ENCODE measurements at places on chromosomes 2 and 18. TPM values are rescaled to one million over a fixed set of nuclear protein-coding genes. Genes with fewer than 3 reads are reported as not detected.

DNA sequence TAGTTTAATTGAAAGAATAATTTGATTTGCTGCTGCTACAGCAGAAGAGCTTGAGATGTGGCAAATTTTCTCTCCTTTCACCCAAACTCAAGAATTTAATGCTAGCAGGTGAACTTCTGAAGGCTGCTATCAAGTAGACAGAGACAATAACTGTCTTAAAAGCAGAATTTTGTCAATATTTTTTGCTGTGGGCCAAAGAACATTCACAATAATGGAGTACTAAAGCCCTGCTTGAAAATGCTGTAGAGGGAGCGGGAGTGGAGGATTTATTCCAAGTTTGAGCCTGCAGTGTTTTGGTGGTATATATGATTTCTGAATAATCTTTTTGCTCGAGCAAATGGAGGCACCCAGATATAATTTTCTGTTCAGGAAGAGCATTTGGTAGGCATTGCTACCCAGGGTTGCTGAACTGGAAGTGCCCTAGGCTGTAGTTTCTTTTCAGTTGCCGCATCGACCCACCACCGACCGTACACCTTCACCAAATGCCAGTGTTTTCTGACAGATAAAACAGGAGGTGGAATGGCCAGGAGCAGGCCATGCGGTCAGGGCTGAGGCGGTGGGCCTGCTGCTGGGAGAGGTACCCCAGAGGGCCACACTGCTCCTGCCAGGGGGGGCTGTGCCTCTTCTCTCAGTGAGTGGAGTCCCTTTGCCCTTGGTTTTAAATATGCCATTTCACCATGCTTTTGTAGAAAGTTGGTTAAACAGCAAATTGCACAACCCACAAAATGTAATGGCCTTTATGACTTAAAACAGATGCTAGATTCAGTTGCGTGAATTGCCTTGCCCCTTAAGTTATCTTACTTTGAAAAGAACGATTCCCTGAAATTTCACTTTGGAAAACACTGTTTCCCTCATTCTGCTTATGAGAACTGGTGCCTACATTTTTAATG, 36.4 kb downstream of the TSHZ1 start:
- DNase-seq = no peak

DNA sequence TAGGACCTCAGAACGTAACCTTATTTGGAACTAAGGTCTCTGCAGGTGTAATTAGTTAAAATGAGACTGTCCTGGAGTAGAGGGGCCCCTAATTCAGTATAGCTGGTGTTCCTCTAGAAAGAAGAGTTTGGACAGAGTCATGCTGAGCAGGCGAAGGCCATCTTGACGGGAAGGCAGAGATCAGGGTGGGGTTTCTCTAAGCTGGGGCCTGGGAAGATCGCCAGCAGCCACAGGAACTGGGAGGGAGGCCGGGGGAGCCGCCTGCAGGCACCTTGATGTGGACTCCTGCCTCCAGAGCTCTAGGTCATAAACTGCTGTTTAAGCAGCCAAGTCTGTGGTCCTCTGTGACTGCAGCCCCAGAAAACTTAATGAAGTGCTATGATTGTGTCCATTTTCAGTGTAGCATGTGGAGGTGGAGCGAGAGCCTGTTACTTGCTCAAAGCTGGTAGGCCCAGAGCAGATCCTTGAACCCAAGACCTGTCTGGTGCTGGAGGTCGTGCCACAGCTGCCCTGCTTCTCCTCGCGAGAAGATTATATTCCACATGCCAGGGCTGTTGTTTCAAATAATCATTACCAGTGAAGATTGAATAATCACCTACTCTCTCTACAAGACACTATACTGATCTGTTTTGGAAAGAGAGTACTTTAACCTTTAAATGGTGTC, 105.7 kb downstream of the TPO start:
- no peak for DNase-seq

Gene FOXI3
- polyA plus RNA-seq = not detected

Gene SKA1
- 0.05 TPM for polyA plus RNA-seq

Gene SAG
- not detected for polyA plus RNA-seq

DNA sequence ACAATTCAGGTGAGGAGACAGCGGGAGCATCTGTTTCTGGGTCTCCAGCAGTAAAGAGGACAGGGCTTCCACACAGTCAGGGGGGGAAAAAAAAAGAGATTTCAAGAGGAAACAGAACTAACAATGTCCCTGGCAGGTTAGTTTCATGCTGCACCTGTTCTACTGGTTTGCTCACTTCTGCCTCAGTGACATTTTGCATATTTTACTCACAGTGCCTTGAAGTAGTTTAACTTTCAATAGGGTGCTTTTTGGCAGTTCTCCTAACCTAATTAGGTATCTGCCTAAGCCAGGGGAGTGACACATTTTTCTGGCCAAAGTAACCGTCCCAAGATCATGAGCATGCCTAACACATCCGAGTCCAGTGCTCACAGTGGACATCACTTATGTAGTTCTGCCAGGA, 109.0 kb upstream of the ALK start:
- no peak for DNase-seq

DNA sequence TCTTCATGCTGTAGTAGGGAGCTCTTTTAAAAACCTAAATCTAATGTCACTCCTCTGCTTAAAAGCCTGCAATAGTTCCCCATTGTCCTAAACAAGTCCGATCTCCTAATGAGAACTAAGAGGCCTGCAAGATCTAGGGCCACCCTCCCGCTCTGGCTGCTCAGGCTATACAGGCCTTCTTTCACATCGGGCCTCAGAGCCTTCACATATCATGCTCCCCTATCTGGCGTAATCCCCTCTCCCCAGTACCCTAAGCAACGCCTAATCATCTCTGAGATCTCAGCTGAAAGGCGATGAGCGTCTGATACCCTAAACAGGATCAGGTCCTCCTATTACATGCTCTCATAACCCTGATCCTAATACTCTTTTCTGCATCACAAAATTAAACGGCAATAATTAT, 1.9 kb downstream of the MAP4K3 start:
- DNase-seq = no peak

Gene PIGN
- 3.1 TPM for polyA plus RNA-seq

DNA sequence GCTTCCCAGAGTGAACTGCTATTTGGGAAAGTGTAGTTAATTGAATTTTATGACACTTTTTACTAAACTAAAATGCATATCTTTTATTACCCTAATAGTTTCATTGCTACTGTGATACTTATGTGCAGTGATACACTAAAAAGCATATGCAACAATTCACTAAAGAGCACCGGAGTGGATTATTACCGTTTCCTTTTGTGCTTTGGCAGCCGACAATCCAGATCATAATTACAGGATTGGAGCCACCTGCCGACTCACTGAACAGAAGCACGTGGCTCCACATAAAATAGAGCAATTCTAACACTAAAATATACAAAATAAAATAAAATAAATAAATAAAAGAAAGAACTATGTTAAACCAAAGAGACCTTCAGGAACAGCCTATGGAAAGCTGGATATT, 583.4 kb downstream of the NRXN1 start:
- DNase-seq = no peak

- no peak for DNase-seq
Measured at GRCh38 chr2:9905413-9905812, 46.1 kb upstream of the GRHL1 start.

DNA sequence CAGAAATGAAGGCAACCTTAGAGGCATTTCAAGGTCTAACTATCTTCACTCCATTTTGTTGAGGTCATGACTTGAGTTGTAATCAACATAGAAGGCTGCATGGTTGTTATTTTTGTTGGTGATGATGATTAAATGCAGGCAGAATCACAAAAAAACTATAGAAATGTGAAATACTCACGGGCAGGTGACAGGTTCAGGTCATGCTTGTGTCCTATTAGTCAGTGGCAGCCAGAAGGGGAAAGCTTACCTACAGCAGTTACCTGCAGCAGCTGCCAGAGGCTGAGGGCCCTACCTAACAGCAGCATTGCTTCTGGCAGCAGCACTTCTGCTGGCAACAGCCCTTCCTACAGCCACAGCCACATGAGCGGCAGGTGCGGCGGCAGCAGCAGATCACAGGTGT, 394 bp downstream of the SCYGR3 start:
- no peak for DNase-seq

DNA sequence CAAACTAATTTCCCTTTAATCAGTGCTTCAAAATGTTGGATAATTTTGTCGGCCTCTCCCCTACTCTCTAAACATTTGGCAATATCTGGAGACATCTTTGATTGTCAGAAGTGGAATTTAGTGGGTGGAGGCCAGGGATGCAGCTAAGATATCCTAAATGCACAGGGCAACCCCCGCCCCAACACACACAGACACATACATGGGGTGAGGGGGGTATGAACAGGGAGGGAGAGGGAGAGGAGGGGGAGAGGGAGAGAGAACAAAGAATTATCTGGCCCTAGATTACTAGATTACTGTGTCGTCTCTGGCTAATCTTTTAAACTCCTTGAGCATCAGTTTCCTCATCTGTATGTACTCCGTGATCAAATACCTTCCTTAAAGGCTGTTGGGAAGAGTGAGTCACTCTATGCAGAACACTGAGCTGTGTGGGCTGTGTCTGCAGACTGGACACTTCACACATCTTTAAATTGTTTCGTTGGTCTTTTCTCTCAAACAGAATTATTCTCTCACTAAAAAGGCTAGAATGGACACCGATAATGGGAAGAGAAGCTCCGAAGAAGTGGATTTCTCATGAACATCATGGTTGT, 2.9 kb downstream of the RNF149 start:
- DNase-seq = no peak

- no peak for DNase-seq
Measured at GRCh38 chr2:174568425-174568824, 29.2 kb downstream of the WIPF1 start.

GRCh38 chr2:225009768-225010167, 32.5 kb downstream of the DOCK10 start:
- no peak for DNase-seq

- DNase-seq = no peak
Measured at GRCh38 chr18:22199005-22199404, 29.6 kb downstream of the GATA6 start.

DNA sequence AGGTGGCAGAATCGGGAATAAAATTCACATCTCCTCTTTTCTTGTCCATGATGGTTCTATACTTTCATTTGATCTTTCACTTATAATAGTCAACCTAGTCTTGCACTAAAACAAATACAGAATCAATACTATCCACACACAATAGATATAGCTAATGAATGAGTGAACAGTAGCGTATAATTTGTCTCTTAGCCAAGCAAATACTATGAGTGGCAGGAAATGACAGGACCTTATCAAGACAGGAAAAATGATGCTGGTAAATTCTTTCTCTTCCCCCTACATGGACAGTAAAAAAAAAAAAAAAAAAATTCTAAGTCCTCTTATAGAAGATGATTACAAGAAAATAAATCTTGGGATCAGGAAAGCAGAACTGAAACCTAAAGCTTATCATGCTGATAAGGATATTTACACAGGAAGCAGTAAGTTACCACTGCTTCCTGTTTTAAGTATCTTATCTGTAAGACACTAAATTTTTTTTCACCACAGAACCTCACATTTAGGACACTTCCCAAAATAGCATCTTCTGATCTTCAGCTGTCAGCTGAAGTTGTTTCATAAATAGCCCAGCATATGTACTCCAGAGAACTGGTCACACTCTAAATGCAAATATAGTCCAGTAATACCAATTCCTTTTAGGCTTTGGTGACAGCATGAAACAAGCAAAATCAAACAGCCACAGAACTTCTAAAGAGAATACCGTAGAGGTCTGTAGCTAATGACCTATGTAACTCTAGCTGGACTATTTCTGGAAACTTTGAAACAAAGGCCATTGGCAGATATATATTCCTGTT, 27.0 kb downstream of the IRS1 start:
- no peak for DNase-seq

DNA sequence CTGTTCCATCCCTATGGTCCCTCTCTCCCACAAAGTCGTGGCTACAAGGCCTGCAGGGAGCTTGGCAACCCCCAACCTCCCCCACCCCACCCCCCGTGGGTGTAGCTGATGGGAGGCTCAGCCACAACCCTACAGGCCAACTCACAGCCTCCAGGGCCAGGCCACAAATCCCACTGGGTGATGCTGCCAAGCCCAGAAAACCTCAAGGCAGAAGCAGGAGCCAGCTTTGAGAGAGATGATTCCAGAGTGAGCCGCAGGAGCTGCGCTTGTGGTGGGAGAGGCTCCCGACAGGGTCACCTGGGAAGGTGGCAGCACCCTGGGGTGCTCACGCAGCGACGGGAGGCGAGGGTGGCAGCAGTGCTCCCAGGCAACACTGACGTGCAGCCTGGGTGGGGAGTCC, 44.8 kb downstream of the ADCY3 start:
- no peak for DNase-seq

DNA sequence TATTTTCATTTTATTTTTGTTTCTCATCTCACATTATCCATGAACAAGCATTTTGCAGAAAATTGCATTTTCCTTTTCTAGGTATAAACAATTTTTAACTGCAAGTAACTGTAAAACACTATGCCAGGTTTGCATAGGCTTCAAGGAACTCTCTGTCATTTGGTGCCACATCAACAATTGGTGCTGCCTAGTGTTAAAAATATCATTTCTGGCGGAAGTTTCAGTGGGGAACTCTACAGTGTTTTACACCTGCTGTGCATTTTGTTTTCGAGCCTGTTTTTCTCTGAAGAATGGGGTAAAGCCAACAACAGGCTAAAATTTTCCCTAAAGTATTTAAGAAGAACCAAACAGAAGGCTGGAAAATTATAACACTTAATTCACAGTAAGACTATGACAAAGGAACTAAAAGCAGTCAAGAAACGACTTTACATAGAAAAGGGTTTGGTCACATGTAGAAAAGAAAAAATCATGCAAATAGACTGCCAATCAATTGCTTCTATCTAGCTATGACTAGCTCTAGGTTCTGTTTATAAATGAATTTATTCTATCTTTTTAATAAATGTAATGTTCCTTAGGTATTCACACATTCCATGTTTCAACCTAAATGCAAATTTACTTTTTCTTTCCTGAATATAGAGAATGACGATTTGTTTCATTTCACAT, 21.4 kb upstream of the FRZB start:
- no peak for DNase-seq

Gene UGT1A3
- polyA plus RNA-seq = not detected

Data from pancreas (tissue), 10 donors.